ENCODE measurements at places on chromosomes 12 and 14.

GRCh38 chr14:59150990-59151389 is 37.5 kb upstream of the DAAM1 start:
- no peak for DNase-seq

GRCh38 chr12:9064815-9065606 is 50.7 kb downstream of the A2M start:
- peak; percentile 38 for DNase-seq

GRCh38 chr14:55220230-55220629 is 28.8 kb upstream of the DLGAP5 start:
- DNase-seq, result no peak

DNA sequence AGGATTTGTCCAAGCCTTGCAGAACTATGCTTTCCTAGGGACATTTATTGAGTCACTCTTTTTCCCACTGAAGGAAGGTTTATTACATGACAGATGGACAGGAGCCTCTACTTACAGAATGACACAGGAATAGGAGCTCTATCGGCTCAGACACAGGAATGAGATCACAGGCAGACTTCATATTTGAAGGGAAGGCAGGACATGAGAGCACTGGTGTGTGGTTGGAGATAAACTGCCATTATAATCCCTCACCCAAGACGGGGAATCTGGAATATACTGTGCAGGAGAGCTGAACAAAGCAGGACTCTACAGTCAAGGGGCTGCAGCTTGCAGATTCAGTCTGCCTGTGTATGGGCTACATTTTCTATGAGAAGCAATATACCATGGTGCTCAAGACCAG is 26.8 kb upstream of the IL22 start:
- DNase-seq, result no peak

DNA sequence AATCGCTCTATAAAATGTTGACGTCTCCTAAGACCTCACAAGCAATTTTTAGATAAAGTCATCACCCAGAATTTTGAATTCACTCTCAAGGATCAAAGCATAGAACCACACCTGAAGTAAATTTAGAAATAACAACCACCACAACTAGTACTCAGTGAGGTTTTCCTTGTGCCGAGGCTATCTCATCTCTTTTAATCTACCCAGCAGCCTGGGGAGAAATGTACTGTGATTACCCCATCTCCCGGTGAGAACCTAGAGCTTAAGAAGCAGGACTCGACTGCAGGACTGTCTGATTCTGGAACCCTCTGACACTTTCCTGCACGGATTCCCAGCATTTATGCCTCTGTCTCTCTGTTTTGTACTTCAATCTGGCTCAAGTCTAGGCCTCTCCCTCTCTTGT is 180.9 kb upstream of the PLXNC1 start:
- no peak for DNase-seq

DNA sequence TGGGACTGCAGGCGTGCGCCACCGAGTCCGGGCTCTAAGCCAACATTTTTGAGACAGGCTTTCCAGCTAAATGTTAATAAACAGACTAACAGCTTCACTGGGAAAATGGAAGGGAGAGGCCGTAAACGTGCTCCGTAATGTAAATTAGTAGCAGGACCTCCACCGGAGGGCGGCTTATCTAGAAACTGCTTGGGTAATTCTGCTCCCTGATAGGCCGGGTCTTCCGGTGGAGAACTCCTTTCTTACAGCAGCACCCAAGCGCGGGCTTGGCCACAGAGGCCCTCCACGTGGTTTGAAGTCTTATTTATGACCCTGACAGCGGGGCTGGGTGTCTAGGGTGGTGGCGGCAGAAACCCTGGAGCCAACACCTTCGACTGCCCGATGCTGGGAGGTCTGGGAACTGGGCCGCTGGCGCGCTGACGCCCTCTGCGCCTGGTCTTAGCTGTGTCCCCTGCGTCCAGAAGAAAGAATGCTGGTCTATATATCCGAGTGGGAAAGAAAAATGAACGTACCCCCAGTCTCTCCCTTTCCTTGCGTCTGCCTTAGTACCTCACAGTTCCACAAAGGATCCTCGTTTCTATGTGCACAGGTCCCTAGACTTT is 1.7 kb downstream of the DPPA3 start:
- no peak for DNase-seq

DNA sequence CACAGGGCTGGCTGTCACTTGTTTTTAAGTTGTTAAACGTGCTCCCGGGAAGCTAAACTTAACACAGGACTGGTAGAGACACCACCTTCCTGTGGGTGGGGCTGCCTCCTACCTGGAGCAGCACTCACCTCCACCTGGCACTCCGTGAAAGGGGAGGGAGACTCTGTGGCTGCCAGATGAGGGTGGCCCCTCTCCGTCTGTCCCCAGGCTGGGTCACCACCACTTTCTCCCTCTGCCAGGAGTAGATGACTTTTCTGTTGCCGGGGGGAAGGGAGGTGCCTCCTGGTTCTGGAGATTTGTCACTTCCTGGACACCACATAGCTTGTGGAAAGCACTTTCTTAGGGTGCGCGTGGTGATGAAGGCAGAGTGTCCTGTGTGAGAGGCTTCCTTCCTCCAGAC is 81.3 kb downstream of the WDR20 start:
- DNase-seq, result no peak

- DNase-seq, result no peak
Observed at GRCh38 chr12:31297572-31298514, 28.1 kb downstream of the SINHCAF start.

GRCh38 chr14:99322731-99323599 is 51.0 kb upstream of the BCL11B start:
- DNase-seq, result no peak

DNA sequence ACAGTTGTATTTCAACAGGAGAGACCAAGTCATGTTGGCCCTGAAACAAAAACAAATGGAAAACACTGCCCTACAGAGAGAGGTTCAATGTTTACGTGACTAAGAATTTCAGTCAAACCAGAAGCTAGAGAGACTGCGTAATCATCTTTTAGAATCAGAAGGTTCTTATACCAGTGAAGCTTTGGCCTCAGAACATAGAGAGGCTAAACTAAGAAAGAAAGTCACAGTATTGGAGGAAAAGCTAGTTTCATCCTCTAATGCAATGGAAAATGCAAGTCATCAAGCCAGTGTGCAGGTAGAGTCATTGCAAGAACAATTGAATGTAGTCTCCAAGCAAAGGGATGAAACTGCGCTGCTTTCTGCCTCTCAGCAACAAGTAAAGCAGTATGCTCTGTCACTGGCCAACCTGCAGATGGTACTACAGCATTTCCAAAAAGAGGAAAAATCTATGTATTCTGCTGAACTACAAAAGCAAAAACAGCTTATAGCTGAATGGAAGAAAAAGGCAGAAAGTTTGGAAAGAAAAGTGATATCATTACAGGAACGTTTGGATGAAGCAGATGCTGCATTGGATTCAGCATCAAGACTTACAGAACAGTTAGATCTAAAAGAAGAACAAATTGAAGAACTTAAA is 32.5 kb upstream of the NUAK1 start:
- DNase-seq, result no peak

- no peak for DNase-seq
Observed at GRCh38 chr12:4327293-4327692, 6.3 kb downstream of the TIGAR start.

DNA sequence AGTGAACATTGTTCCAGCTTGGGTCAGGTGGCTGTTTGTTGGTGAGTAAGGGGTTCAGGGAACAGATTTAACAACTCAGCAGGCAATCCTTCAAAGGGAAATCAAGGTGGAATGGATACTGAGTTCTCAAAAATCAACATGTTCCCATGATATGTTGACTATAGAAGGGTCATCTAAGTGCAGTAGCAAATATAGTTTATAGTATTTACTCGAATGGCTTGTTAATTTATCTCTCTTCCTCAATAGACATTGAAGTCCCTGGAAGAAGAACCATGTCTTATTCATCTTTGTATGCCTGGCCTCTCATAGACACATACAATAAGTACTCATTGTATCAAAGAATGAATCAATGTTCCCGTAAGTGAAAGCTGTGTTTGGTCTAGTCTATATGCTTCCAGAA is 24.5 kb upstream of the DUSP6 start:
- DNase-seq, result no peak

GRCh38 chr14:72651714-72652113 is 242.2 kb downstream of the DPF3 start:
- DNase-seq, result peak; percentile 31

GRCh38 chr12:57237932-57238853 is 8.7 kb downstream of the SHMT2 start:
- no peak for DNase-seq

DNA sequence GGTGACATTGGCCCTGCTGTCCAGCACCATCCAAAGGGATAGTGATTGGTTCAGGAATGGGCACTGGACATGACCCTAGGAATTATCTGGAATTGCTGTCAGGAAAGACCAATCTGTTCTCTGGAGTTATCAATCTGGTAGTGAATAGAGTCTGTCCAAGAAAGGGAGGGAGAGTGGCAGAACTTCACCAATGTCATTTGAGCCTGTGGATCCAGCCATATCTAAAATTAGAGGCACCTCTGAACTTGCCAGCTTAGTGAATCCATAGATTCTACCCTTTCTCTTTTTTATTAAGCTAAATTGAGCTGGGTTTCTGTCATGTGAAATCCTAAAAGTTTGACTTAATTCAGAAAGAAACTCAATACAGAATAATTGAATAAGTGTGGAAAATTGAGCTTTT is 93.9 kb downstream of the NKX2-1 start:
- DNase-seq, result no peak

- no peak for DNase-seq
Observed at GRCh38 chr12:115306380-115306779, 622.4 kb upstream of the TBX3 start.

DNA sequence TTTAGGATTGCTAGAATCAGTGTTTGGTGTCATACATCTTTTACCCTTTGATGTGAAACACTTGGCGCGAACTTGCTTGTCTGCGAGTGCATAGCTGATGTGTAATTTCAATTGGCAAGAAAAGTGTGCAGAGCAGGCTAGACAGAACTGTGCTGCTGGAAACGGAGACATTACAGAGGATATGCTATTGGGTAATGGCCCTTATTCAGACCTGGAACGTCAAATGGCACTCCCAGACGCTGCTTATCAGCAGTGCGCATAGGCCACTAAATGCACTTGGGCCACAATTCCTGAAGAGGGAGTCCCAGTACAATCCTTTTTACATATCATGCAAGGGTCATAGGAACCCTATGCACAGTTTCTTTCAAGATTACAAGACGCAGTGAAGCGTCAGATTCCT is 15.7 kb upstream of the SLC10A1 start:
- no peak for DNase-seq

DNA sequence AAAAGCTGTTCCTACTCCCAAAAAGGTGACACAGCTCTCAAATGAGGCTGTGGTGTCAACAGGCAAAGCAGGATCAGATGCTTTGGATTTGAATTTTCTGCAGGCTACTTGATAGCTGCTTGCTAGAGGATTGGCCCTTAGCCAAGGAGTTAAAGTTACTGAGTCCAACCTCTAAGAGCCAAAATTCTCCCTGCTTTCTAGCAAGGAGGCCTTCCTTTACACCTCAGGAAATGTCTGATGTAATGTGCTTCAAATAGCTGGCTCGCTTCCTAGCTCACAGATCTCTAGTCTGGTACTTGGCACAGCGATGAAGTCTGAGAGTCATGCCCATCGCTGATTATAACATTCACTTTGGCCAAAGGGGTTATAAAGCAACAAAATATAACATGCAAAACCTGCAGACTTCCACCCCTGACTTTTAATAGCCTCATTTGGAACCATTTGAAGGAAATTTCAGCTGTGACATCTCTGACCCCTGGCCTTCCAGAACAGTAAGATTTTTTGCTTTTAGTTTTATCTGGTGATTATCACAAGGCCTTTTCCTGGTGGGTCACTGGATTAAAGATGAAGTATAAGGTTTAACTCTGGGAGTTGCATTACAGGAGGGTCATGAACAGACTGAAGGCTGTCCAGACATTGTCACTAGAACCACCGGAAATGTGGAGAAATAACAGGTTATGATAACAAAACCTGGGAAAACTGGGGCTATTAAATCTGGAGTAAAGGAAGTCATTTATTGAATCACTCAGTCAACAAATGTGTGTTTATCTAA is 189.7 kb downstream of the EPS8 start:
- DNase-seq, result peak; percentile 11

DNA sequence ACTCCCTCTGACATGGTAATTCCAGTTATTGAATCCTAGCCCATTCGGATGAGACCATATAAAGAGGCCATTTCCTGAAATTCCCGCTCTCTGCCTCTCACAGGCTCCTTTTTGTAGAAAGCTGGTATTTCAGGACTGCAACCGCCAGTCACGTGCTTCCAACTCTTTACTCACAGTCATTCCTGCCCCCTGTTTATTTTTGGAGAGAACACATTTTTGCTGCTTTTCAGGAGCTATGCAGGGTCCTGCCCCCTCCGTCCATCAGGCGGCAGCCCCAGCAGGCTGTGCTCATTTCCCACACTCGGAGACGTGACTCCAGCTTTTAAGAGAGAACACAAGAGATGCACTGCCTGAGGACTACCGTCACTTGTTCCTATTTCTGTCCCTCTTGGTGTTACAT is 26.8 kb downstream of the IFT43 start:
- no peak for DNase-seq

DNA sequence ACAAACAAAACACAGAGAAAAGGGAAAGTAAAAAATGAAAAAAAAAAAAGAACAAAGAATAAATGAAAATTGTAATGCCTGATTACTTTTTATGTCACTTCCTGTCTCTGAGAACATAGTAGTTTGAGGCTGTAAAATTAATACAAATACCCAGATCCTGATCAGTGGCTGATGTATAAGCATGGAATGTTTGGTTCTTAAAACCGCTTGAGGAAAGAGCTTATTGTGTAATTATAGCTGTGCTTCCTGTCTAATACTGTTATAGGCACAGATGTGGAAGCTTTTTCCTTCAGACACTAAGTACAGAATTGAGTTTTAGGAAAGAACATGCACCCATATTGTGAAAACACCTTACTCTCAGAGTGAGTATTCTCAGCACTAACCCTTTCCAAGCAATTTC is 86.9 kb downstream of the AVPR1A start:
- DNase-seq, result no peak

DNA sequence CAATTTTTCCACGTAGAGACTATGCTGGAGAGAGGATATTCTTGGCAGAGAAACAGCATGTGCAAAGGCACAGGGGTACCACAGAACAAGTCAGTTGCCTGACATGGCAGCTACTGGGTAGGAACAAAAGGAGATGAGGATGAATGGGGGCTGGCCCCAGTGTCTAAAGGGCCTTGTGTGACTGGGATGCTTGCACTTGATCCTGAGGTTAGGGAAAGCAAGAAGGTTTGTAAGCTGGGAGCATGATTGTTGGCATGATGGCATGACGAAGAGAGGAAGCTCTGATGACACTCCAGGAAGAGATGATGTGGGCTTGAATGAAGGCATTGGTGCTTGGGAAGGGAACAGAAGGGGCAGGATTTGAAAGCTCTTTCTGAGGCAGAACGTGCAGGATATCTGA is 139.1 kb downstream of the ZFP36L1 start:
- no peak for DNase-seq

- DNase-seq, result no peak
Observed at GRCh38 chr12:19150273-19150900, 20.9 kb downstream of the PLEKHA5 start.

Data from cerebellar nuclear complex (tissue), 1 donor.